ENCODE measurements at places on chromosomes 1 and 21. TPM values are rescaled to one million over a fixed set of nuclear protein-coding genes. Genes with fewer than 3 reads are reported as not detected.

RAB4A gene
- 44.4 TPM for total RNA-seq

TLR5 gene
- total RNA-seq: 0.13 TPM

EVA1C gene
- 43.8 TPM for total RNA-seq

FUBP1 gene
- total RNA-seq: 112 TPM

CFHR3 gene
- 0.10 TPM for total RNA-seq

TTLL10 gene
- not detected for total RNA-seq

GSTM5 gene
- total RNA-seq: not detected

MTMR11 gene
- 7.7 TPM for total RNA-seq

SAMD13 gene
- 0.65 TPM for total RNA-seq

CLEC20A gene
- not detected for total RNA-seq

KAZN gene
- total RNA-seq: 3.5 TPM

HSD3B2 gene
- total RNA-seq: not detected

ELF3 gene
- total RNA-seq: 288 TPM

TRIM58 gene
- not detected for total RNA-seq

BARHL2 gene
- total RNA-seq: not detected

TFF1 gene
- 29.3 TPM for total RNA-seq

MORC3 gene
- total RNA-seq: 5.6 TPM

KRTAP21-2 gene
- total RNA-seq: not detected

PTGFR gene
- not detected for total RNA-seq

TMEM269 gene
- total RNA-seq: 0.08 TPM

ALX3 gene
- total RNA-seq: not detected

PLA2G2D gene
- total RNA-seq: not detected

AKR7A3 gene
- total RNA-seq: 0.21 TPM

LRRC71 gene
- 0.21 TPM for total RNA-seq

TNFSF4 gene
- not detected for total RNA-seq

COL8A2 gene
- 0.14 TPM for total RNA-seq

SERINC2 gene
- 17.5 TPM for total RNA-seq

OR2T29 gene
- not detected for total RNA-seq

PADI1 gene
- 1.5 TPM for total RNA-seq

COL6A2 gene
- 14.9 TPM for total RNA-seq

RGS1 gene
- not detected for total RNA-seq

GNG12 gene
- 66.0 TPM for total RNA-seq

ANXA9 gene
- 0.80 TPM for total RNA-seq

MROH7 gene
- total RNA-seq: not detected

RSPO1 gene
- total RNA-seq: 0.09 TPM

RCSD1 gene
- 0.05 TPM for total RNA-seq

TNFAIP8L2 gene
- not detected for total RNA-seq

ZBTB21 gene
- total RNA-seq: 6.3 TPM

LEMD1 gene
- not detected for total RNA-seq

RUNX3 gene
- 6.4 TPM for total RNA-seq

SEMA6C gene
- 1.8 TPM for total RNA-seq

HTR1D gene
- 13.1 TPM for total RNA-seq

CSF3R gene
- not detected for total RNA-seq

DMRTA2 gene
- 0.23 TPM for total RNA-seq

SLFNL1 gene
- total RNA-seq: 0.09 TPM

RCC2 gene
- 66.0 TPM for total RNA-seq

KLF17 gene
- total RNA-seq: 0.34 TPM

ANGPTL3 gene
- not detected for total RNA-seq

SLC35A3 gene
- total RNA-seq: 8.3 TPM

Measured in A549 treated with CORT108297 at 1 μM for 4 hours (cell line).